ENCODE measurements at places on chromosomes 13 and 19.

DNA sequence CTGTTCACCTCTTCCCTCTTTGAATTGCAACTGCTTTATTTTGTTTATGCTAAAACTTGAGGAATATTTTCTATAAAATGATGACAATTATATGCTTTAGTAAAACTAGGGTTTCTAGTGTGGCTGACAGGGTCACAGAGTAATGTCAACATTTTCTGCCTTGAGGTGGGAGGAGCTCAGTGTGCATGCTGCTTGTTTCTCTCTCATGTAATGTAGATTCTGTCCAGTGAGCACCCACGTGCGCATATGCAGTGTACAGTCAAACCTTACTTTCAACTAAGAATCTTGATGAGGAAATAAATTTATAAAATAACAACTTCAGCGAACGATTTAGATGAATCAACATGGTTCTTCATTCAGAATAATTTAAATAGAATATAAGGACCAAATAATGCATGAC, 603.9 kb downstream of the PCDH17 start:
- DNase-seq, result no peak

- no peak for DNase-seq
Observed at GRCh38 chr13:30466841-30467252, 1.1 kb upstream of the HMGB1 start.

- no peak for DNase-seq
Observed at GRCh38 chr13:74476365-74476764, 342.2 kb upstream of the KLF12 start.

DNA sequence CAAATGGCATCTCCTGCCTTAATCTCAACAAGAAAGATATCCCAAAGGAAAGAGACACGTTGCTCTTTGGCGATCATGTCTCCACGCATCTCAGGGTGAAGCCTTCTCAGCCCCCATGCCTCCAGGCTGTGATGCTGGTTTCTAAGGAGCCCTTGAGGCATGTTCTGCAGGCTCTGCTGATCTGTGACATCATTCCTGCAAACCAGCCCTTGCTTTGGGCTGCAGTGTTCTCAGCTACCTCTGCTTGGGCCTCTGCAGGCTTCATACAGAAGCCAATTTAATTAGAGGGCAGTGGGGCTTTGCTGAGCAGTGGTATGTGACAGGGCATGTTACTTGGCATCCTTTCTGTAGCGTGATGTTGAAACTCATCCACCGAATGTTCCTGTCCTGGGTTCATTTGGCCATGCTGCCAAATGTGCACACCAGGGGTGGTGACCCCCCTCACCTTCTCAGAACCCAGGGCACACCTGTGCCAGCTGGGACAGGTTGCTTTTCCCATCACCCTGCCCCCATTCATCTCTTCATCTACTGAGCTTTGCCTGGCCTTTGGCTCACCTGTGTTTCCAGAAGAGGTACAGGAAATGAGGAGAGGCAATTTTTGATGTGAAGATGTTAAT, 230.9 kb downstream of the TEX29 start:
- DNase-seq, result no peak

DNA sequence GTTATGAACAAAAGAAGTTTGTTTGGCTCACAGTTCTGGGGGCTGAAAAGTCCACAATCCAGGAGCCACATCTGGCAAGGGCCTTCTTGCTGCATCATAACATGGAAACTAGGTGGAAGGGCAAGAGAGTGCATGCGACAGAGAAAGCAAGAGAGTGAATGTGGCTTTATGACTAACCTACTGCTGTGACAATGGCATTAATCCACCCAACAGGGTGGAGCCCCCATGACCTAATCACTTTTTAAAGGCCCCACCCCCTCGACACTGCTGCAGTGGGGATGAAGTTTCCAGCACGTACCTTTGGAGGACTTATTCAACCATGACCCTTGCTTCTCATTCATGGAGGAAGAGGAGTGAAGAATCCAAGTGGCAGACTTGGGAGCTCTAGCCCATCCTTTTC, 30.0 kb upstream of the RFXAP start:
- no peak for DNase-seq

- DNase-seq, result peak; percentile 61
Observed at GRCh38 chr13:32537580-32538142, 934 bp downstream of the N4BP2L2 start.

DNA sequence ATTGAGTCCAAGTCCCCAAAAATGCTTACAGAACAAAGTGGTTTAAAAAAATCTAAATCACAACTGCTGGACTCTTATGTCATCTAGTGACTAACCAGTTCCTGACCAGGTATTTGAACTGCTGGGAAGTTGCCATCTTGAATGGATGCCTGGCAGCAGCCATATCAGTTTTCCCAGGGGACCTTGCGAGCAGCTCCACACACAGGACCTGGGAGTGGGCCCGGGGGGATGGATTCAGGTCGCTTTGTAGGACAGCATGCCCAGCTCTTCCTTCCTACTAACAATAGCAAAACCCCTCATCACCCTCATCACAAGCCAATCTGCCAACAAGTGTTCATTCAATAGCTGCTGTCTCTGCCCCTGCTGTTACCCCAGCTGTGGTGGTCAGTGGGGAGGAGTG, 65.3 kb downstream of the KCTD15 start:
- peak; percentile 25 for DNase-seq

- no peak for DNase-seq
Observed at GRCh38 chr13:103965506-103966243, 899.5 kb upstream of the SLC10A2 start.

DNA sequence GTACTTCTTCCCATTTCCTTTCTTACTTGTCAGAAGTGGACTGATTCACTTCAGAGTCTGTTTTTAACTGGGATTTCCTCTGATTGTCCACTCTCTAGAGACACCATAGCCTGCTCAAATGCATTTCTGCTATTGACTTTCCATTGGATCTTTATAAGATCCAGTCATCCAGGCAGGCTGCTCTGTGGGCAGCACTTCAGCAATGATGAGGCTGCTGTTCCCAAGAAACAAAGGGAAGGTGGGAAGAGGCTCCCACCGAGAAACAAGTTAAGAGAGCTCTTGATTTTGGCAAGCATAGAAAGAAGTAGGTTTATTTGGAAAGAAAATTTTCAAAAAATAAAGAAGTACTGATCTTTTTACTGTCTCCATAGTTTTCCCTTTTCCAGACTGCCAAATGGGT, 125.8 kb upstream of the STARD13 start:
- DNase-seq, result no peak

DNA sequence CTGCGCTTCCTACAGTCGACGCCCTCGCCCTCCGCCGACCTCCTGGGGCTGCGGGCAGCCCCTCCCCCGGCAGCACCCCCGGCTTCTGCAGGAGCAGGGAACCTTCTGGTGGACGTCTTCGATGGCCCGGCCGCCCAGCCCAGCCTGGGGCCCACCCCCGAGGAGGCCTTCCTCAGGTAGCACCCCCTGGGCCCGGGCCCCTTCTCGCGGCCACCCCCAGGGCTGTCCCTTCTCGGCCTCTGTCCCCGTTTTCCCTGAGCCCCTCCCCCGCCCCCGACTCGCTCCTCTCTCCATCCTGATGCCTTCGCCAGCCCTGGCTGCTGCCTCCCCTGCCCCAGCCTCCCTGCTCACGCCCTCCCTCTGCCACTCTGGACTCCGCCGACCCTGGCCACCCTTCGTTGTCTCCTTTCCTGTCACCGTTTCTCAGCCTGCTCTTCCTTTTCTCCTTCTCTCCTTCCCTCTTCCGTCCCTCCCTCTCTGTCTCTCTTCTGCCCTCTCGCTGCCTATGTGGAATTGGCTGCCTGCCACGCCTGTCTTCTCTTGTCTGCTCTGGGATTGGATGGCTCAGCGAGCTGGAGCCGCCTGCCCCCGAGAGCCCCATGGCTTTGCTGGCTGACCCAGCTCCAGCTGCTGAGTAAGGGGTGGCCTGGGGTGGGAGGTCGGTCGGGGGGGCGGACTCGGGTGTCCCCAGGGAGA, 11.0 kb downstream of the FUZ start:
- peak; percentile 85 for DNase-seq

DNA sequence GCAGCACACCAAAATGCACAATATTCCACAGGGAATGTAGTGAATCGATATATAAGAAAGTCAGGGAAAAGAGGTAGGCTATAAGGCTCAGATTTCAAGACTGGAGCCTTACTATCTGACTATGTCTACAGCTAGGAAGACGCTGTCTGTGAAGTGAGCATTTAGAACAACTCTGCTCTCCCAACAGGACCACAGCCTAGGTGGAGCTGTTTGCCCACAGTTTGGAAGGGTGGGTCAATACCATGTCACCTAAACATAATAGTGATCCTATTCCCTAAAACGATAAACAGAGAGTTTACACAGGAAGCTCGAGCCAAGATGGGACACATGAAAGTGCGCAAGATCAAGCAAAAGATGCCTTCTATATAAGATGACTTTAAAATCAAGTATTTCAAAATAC, 2486.0 kb upstream of the PCDH20 start:
- no peak for DNase-seq

DNA sequence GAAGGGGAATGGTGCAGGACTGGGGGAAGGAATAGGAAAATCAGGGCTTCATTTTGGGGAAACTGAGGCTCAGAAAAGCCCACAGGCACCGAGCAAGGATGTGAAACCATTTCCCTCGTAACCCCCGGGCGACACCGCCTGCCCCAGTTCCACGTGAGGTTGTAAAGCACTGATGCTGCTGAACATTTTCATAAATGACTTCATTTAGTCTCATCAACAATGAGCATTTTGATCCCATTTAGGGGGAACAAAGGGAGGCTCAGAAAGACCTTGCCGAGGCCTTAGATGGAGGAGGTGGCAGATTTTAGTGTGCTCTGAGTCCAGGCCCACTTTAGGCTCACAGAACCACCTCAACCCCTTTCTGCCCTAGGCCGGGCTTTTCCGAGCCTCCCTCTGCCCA, 20.5 kb upstream of the FBXO27 start:
- no peak for DNase-seq

GRCh38 chr13:41897126-41897525, 63.8 kb downstream of the VWA8 start:
- DNase-seq, result no peak

GRCh38 chr13:41490371-41491015, 33.1 kb downstream of the RGCC start:
- no peak for DNase-seq

DNA sequence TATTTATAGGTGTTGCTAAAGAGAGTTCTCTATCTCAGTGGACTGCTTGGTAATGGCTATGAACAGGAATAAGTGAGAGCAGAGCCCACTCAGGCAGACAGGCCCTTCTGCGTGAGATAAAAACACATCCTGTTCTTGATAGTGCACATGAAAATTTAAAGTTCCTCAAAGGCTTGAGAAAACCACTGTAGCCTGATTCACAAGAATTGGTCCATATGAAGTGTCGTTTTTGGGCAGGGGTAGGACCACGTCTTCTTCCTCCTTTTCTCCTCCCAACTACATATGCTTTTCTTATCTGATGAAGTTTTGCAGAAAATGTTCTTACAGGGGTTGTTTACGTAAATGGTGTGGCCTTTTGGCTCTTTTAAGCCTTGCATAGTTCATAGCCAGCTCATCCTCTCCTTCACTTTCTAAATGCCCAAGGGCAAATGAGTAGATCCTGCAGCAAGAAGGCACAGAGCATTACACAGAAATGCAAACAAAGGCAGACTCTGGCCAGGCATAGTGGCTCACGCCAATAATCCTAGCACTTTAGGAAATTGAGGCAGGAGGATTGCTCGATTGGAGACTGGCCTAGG, 53.8 kb downstream of the RNF6 start:
- DNase-seq, result no peak

DNA sequence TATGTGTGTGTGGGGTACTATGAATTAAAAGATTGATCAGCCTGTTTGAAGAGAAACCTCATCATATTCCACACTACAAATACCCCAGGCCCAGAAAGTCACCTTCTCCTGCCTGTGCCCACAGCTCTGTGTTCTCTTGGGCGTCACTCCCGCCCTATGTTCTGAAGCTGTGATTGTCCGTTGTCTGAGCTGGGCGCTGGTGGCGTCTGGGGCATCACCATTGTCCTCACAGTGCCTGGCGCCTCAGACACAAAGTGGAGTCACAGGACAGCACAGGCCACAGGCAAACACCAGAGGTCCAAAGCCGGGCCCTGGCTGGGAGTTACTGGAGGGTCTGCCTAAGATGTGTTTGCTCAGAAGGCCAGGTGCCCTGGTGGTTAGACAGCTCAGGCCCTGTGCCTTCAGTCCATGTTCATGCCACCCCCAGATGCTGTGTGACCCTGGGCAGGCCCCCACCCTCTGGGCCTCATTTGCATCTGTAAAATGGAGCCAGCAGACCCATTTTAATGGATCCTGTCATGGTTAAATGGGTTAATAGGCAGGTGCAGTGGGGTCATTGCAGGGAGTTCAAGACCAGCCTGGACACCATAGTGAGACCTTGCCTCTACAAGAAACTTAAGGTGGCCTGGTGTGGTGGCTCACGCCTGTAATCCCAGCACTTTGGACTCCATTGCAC, 34.5 kb downstream of the DNM2 start:
- no peak for DNase-seq

- DNase-seq, result no peak
Observed at GRCh38 chr13:86960876-86961275, 710.3 kb upstream of the SLITRK5 start.

DNA sequence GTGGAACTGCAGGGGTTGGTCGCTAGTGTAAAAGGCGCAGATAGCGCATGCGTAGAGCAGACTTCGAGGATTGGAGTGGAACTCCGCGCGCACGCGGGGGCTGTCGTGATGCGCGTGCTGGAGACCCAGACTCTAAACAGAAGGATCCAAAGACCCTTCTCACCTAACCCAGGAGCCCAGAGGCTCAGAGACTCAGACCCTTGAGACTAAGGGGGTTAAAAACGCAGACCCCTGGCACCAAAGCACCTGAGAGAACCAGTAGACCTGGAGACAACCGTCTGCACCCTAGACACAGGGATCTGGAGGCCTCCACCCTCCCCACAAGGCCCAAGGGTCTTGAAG, 567 bp upstream of the CTU1 start:
- DNase-seq, result no peak

GRCh38 chr13:53254500-53254899, 225.9 kb downstream of the OLFM4 start:
- no peak for DNase-seq

- DNase-seq, result peak; percentile 52
Observed at GRCh38 chr19:11405846-11406643, 13.1 kb downstream of the RGL3 start.

DNA sequence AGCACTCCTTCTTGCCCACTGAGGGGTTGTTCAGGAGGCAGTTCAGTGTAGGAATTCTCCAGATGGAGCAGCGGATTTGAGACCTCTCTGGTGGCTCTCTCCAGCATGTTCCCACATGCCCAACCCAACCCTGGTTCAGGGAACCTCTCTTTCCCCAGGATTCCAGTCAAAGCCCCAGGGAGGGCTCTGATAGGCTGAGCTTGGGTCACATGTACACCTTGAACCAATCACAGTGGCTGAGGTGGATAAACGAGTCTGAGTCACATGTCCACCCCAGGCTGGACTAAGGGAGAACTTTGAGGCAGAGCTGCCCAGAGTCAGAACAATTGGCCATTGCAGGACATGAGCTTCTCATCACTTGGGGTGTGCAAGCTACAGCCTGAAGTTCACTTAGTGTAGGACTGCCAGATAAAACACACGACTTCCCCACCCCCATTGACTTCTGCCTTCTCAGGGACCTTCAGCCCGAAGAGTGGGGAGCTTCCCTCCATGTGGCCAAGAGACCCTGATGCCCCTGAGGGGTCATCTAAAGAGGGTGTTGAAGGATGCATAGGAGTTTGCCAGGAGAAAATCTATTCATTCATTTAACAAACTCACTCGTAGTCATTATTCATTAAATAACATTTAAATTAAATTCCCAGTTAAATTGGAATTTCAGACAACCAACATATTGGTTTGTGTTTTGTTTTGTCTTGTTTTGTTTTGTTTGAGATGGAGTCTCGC, 4.0 kb upstream of the MAST3 start:
- DNase-seq, result no peak

GRCh38 chr13:21672796-21673538, 2.1 kb downstream of the FGF9 start:
- no peak for DNase-seq
